ENCODE measurements at places on chromosomes 1 and 21. TPM values are rescaled to one million over a fixed set of nuclear protein-coding genes. Genes with fewer than 3 reads are reported as not detected.

Gene LENEP
- total RNA-seq, result 0.83 TPM

Gene GLUL
- total RNA-seq, result 479 TPM

Gene RNU1-3
- total RNA-seq, result under 0.01 TPM

Gene EFCAB14
- total RNA-seq, result 69.1 TPM

Gene THEMIS2
- total RNA-seq, result 7.5 TPM

Gene PAQR6
- total RNA-seq, result 1.2 TPM

Gene APCS
- not detected for total RNA-seq

Gene CNKSR1
- 11.1 TPM for total RNA-seq

GRCh38 chr1:16459352-16459925 lies 18.9 kb downstream of the NECAP2 start:
- H3K27me3 ChIP-seq, result no peaks in the 10 kb centered on the region
- no peak overlapping the region for H3K27ac ChIP-seq
- no peak for DNase-seq
- H3K4me3 ChIP-seq, result no peak overlapping the region
- no peaks in the 10 kb centered on the region for H3K36me3 ChIP-seq

DNA sequence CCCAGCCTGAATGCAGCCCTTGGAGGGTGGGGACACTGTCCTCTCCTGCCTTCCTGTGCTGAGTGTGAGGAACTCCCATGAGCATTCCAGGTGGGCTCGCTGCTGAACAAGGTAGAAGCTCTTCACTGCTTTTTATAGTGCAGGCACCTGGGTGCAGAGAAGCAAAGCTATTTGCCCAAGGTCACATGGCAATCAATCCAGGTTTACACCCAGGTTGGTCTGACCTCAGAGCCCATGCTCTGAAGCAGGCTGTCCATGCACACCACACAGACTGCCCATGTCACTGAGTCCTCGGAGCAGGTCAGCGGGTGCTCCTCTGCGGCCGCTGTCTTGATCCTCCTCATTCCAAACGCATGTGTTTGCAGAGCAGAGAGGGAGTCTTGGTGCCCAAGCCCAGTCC lies 323.4 kb upstream of the VAMP3 start:
- no peaks in the 10 kb centered on the region for H3K4me1 ChIP-seq

GRCh38 chr1:30909365-30910068 lies 959 bp upstream of the SDC3 start:
- H3K27ac ChIP-seq, result no peak overlapping the region
- no peaks in the 10 kb centered on the region for H3K4me1 ChIP-seq
- DNase-seq, result peak; percentile 18
- H3K4me3 ChIP-seq, result no peak overlapping the region

- no peak overlapping the region for H3K27ac ChIP-seq
- H3K4me3 ChIP-seq, result no peak overlapping the region
- H3K27me3 ChIP-seq, result no peaks in the 10 kb centered on the region
- DNase-seq, result no peak
Observed at GRCh38 chr1:107972391-107973180, 7.6 kb upstream of the VAV3 start.

DNA sequence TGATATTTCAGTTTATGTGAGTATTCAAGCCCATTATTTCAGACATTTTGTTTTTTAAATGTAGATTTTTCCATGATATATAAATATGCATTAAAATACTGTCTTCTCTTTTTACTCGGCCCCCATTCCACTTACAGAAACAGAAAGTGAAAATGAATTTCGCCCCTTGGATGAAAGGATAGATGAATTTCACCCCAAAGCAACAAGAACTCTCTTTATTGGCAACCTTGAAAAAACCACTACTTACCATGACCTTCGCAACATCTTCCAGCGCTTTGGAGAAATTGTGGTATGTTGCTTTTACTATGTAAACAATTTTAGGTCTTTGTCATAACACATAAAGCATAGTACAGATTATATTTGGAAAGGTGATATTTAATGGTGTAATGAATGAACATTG lies 59.9 kb downstream of the ZBTB17 start:
- H3K27ac ChIP-seq, result no peak overlapping the region
- no peak for DNase-seq
- H3K4me1 ChIP-seq, result no peaks in the 10 kb centered on the region
- H3K27me3 ChIP-seq, result no peaks in the 10 kb centered on the region
- H3K36me3 ChIP-seq, result no peaks in the 10 kb centered on the region

DNA sequence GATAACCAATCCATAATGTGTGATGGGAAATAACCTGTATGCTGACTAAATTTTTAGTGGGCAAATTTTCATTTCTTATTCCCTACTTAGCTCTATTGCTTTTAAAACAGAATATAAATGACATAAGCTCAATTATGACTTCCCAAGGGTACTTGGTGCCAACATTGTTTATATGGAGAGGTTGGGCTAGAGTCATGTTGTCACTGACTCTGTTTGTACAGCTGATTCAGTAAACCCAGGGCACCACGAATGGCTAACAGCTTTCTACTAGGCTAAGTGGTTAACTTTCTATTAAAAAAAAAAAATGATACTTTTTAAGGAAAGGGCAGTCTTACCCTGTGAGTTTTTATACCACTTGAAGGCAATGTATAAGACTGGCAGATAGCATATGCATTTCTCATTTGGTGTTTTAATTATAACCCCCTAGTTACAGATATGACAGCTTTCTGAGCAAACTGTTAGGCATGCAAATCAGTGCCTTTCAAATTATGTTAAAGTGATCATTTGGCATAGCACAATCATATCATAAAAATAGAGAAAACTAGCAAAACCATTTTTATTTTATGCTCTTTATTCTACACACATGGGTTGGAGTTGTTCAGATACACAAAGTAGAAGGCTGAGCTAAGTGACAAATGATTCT lies 147.1 kb downstream of the DNM3 start:
- H3K27ac ChIP-seq, result no peak overlapping the region
- H3K4me1 ChIP-seq, result no peaks in the 10 kb centered on the region
- H3K4me3 ChIP-seq, result no peak overlapping the region
- no peaks in the 10 kb centered on the region for H3K36me3 ChIP-seq
- no peak for DNase-seq
- no peaks in the 10 kb centered on the region for H3K27me3 ChIP-seq

GRCh38 chr1:31627301-31627929 lies 9.9 kb downstream of the HCRTR1 start:
- no peaks in the 10 kb centered on the region for H3K4me1 ChIP-seq
- no peak overlapping the region for H3K4me3 ChIP-seq
- no peaks in the 10 kb centered on the region for H3K27me3 ChIP-seq
- no peaks in the 10 kb centered on the region for H3K36me3 ChIP-seq
- peak overlapping the region; percentile 31 for H3K27ac ChIP-seq

DNA sequence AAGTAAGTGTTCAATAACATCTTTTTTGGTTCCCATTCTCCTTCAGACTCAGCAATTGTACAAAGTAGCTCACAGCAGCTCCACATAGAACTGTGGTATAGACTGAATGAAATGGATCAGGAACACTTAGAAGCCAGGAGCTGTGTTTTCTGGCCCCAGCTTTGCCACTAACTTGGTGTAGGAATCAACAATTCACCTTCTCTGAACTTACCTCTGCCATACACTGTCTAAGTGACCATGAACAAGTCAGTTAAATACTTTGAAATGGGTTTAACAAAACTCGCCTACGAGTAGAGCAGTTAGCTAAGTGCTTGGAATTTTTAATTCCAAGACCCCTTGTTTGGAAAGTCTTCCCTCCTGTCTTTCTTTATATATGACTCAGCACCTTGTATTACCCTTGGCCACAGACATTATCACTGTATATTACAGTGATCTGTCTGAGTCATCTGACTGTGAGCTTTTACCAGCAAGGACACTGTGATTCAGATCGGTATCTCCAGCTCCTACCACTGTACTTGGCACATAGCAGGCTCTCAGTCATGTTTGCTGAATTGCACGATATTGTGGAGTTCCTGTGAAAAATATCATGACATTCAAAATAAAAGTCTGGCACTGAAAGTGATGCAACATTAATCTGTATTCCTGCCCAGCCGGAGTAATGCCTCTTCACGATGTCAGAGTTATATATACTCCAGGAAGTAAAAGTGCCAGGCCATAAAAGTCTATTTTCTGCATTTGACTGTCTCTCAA lies 101.7 kb upstream of the BEND5 start:
- H3K4me3 ChIP-seq, result no peak overlapping the region
- DNase-seq, result no peak
- H3K36me3 ChIP-seq, result no peaks in the 10 kb centered on the region
- no peaks in the 10 kb centered on the region for H3K4me1 ChIP-seq
- no peak overlapping the region for H3K27ac ChIP-seq

GRCh38 chr21:25568246-25568645 lies 39.0 kb downstream of the MRPL39 start:
- DNase-seq, result peak; percentile 25
- no peaks in the 10 kb centered on the region for H3K4me1 ChIP-seq
- no peak overlapping the region for H3K27ac ChIP-seq

- no peaks in the 10 kb centered on the region for H3K27me3 ChIP-seq
- peaks cover 10% of the 10 kb centered on the region for H3K4me1 ChIP-seq
- no peaks in the 10 kb centered on the region for H3K36me3 ChIP-seq
Observed at GRCh38 chr1:19366599-19367536, 54.7 kb downstream of the SLC66A1 start.

- no peak overlapping the region for H3K4me3 ChIP-seq
- H3K27ac ChIP-seq, result no peak overlapping the region
- H3K27me3 ChIP-seq, result no peaks in the 10 kb centered on the region
- H3K4me1 ChIP-seq, result no peaks in the 10 kb centered on the region
- DNase-seq, result no peak
Observed at GRCh38 chr1:4624801-4625200, 29.6 kb upstream of the AJAP1 start.

- peak overlapping the region; percentile 74 for H3K27ac ChIP-seq
- H3K4me3 ChIP-seq, result peak overlapping the region; percentile 47
- no peaks in the 10 kb centered on the region for H3K36me3 ChIP-seq
- H3K4me1 ChIP-seq, result no peaks in the 10 kb centered on the region
Observed at GRCh38 chr1:153677718-153678518, 570 bp upstream of the NPR1 start.

GRCh38 chr1:115156826-115157468 lies 67.6 kb upstream of the TSPAN2 start:
- no peaks in the 10 kb centered on the region for H3K36me3 ChIP-seq
- H3K4me3 ChIP-seq, result no peak overlapping the region
- peak overlapping the region; percentile 60 for H3K27ac ChIP-seq
- H3K4me1 ChIP-seq, result peaks cover 29% of the 10 kb centered on the region

DNA sequence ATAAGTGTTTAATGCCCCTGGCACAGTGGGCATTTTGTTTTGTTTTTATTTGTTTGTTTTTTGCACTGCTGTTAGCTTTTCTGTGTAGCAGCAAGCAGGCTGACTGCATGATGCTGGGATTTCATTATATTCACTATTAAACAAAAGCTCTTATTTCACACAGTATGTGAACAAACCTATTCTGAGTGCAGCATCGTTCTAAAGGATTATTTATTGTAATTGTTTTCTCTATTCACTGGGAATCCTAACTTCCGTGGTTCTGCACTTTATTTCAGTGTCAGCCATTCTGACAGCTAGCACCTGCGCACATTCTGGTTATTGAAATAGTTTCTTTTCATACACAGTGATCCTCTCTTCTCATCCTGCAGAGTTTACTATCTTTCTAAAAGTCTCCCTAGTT lies 595.0 kb downstream of the NEGR1 start:
- H3K27me3 ChIP-seq, result no peaks in the 10 kb centered on the region
- H3K4me1 ChIP-seq, result no peaks in the 10 kb centered on the region
- DNase-seq, result no peak

DNA sequence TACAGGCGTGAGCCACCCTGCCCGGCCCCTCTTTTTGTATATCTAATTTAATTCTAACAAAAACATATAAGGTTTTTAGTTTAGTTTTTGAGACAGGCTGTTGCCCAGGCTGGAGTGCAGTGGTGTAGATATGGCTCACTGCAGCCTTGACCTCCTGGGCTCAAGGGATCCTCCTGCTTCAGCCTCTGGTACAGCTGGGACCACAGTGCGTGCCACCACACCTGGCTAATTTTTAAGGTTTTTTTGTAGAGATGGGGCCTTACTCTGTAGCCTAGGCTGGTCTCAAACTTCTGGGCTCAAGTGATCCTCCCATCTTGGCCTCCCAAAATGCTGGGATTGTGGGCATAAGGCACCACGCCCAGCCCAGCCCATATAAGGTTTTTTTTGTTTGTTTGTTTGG lies 18.8 kb downstream of the ENSA start:
- DNase-seq, result no peak
- H3K4me3 ChIP-seq, result no peak overlapping the region
- H3K4me1 ChIP-seq, result no peaks in the 10 kb centered on the region

DNA sequence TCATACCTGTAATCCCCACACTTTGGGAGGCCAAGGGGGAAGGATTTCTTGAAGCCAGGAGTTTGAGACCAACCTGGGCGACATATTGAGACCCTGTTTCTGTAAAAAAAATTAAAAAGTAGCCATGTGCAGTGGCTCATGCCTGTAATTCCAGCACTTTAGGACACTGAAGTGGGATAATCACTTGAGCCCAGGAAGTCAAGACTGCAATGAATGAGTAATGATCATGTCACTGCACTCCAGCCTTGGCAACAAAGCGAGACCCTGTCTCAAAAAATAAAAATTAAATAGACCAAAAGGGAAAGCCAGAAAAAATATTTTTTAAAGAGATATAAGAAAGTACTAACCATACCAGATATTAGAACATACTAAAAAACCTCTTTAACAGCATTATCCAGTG lies 44.7 kb upstream of the LYPLAL1 start:
- no peaks in the 10 kb centered on the region for H3K27me3 ChIP-seq
- no peaks in the 10 kb centered on the region for H3K36me3 ChIP-seq
- no peak overlapping the region for H3K4me3 ChIP-seq
- DNase-seq, result no peak

GRCh38 chr1:244473059-244473605 lies 12.1 kb downstream of the CATSPERE start:
- H3K36me3 ChIP-seq, result no peaks in the 10 kb centered on the region
- H3K4me1 ChIP-seq, result no peaks in the 10 kb centered on the region
- H3K27me3 ChIP-seq, result no peaks in the 10 kb centered on the region
- no peak for DNase-seq
- H3K27ac ChIP-seq, result no peak overlapping the region

- no peak for DNase-seq
- peaks cover 6% of the 10 kb centered on the region for H3K4me1 ChIP-seq
- H3K4me3 ChIP-seq, result no peak overlapping the region
- no peaks in the 10 kb centered on the region for H3K27me3 ChIP-seq
- H3K27ac ChIP-seq, result peak overlapping the region; percentile 80
- no peaks in the 10 kb centered on the region for H3K36me3 ChIP-seq
Observed at GRCh38 chr1:153958961-153959260, 499 bp upstream of the CRTC2 start.

- no peaks in the 10 kb centered on the region for H3K27me3 ChIP-seq
- H3K27ac ChIP-seq, result no peak overlapping the region
- no peaks in the 10 kb centered on the region for H3K36me3 ChIP-seq
- DNase-seq, result no peak
Observed at GRCh38 chr1:81607086-81607485, 193.6 kb upstream of the ADGRL2 start.
